Stimulated activated CD8-positive, alpha-beta memory T cell treated with anti-CD3 and anti-CD28 coated beads, Interleukin-4, amount 100 ng/mL, for 4 hours (primary cell): ENCODE measurements at places on chromosomes 4 and X.

DNA sequence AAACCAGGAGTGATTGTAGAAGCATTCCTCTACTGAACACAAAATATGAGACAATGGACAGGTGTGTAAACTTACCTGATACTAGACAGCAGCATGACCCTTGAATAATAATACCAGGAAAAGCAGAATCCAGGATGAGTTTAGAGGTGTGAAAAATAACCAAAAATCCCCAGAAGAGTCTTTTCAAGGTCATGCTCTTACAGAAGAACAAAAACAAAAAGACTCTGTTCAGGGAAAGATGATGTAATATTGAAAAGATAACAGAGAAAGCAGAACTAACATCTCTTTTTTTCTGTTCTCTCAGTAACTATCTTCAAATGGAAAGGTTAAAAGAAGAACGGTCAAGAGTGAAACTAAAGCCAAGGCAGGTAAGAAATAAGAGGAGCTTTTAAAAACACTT, 14.0 kb upstream of the ARHGAP10 start:
- DNase-seq = no peak

- no peak for DNase-seq
Measured at GRCh38 chr4:73822812-73823504, 13.5 kb upstream of the CXCL6 start.

- no peak for DNase-seq
Measured at GRCh38 chr4:70759126-70759525, 37.4 kb downstream of the RUFY3 start.

- DNase-seq = no peak
Measured at GRCh38 chr4:146550161-146550560, 28.4 kb upstream of the SLC10A7 start.

DNA sequence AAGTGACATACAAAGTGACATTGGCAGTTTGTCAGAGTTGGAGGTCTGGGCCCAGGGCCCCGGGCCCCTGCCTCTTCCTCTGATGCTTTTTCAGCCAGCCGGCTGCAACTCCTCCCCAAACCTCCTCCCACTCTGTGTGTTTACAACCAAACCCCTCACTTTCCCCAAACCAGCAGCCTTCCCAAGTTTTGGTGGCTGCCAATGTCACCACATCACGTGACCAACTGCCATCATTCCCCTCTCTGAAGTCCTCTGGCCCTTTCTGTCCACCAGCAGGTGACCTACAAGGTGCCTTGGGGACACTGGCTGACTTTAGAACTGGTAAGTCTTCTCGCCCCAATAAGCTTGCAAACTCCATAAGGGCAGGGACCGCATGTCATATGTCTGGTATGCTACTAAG, 357.7 kb downstream of the BCOR start:
- DNase-seq = no peak

- DNase-seq = no peak
Measured at GRCh38 chr4:2929469-2929868, 33.7 kb downstream of the NOP14 start.

DNA sequence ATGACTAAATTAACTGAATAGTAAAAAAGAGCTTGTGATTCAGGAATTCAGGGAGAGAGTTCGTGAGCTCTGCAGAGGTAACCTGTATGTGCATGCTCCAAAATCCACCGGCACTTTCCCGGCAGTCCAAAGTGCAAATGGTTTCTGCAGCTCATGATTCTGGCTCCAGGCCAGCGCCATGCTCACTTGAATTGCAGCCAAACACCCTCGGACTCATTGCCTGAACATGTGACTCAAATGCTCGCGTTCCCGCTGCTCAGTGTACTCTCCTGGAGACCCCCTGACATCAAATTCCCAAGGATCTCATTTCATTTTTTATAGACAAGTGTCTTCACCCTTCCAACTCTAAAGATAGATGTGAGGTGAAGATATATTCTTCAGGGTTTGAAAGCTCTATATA, 44.1 kb upstream of the SH3RF1 start:
- DNase-seq = no peak

- DNase-seq = no peak
Measured at GRCh38 chrX:101564651-101565050, 14.3 kb downstream of the ARMCX1 start.

DNA sequence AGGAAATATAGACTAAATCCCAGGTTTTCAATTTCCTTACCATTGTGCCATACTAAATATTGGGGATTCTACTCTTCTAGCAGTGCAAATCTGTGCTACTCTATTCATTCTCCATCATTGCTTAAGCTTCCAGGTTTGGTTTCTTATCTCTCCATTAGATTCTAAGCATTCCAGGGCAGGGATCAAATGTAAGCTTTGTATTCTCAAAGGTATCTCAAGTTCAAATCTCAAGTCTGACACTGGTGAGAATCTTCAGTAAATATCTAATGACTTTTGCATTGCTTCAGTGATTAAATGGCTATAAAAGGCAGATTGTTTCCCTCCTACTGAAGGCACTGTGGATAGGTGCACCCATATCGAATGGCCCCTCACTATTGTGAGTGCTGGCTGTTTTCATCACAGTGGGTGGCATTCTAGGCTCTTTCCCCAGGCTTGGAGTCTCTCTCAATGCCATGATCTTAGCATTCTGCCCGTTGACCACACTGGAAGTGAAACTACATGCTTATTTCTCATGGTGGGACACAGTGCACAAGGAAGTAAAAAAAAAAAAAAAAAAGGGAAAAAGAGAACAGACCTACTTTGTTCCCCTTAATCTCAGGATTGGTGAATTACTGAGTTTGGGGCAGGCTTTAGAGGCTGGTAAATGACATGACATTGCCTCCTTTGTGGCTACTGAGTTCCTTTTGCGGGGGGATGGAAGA, 28.7 kb downstream of the FAM9C start:
- no peak for DNase-seq

DNA sequence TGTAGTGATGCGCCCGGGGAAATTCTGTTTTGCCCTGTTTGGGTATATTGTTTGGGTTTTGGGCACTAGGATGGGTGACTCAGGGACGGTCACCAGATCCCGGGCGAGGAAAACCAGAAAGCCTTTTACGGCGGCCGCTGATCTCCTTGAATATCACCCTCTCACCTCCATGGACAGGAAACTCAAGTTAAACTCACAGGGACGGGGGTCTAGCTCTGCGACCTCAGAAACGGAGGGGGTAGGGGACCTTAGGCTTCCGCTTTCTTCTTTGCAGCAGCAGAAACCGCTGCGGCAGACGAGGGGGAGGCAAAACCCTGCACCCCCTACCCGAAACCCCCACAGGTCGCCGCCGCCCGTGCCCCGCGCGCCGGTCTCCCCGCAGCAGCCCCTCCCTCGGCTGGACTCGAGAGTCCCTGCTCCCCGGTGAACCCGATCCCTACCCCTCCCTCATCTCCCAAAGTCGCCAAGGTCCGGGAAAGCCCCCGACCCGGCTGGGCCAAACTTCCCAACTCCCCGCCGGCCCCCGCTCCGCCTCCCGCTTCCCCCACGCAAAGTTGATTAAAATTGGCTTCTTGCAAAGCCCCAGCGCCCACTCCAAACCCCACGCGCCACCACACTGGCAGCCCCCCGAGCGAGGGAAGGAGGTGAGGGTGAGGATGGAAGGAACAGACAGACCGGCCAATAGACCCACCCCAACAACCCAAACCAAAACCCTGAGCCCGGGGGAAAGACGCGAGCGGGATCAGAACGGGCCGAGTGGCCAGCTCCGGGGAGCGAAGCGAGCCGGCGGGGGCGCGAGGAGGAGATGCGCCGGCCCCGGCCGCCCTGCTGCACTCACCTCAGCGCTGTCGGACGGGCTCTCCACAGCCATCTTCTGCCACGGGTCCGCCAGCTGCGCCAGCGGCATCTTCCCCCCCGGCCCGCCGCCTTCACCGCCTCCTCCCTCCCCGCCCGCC, 705 bp downstream of the RPS6KA3 start:
- DNase-seq = no peak

GRCh38 chr4:127448986-127449385, 183.8 kb upstream of the INTU start:
- DNase-seq = no peak

DNA sequence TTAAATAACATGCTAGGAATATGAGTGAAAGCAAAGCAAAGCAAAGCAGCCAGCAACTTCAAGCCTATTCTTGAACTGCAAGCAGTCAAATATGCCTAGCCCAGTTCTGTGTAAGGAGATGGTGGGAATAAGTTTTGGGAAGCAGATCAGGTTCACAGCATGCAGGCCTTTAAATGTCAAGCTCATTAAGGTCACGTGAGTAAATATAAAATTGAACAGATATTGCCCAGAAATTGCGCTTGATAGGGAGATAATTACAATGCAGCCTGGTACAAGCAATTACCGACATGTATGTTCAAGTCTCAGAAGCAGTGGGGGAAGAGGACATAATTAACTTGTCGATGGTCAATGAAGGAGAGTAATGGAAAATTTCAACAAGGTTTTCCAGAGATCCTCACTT, 6.0 kb downstream of the GNPDA2 start:
- DNase-seq = no peak

- no peak for DNase-seq
Measured at GRCh38 chr4:69753686-69754085, 6.7 kb downstream of the SULT1B1 start.

DNA sequence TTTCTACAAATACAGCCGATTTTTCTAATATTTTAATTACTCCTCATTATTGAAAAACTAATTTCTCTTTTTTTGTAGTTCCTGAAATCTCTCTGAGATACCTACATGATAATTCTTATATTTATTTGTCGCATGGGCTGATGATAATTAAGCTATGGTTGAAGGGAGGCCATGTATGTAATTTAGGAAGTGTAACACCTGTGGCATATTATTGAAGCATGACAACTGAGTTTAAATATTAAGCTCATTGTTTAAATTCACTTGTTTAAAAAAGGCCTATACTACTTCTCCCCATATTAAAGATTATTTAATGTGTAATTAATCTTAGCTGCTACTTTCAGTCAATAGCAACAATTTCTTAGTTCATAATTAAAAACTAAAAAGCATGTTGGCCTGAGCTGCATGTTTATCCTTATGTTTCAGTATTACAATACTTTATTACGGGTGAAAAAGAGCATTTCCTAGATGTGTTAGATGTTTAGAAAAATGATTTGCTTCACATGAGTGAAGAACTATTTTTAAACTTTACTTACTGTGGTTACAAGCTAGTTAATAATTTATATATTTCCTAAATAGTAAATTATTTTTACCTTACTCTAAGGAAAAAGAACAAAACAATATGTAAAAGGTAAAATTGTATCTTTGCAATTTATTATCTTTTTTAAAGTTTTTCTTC, 122.4 kb downstream of the RAP1GDS1 start:
- no peak for DNase-seq

GRCh38 chrX:112761242-112762207, 79.1 kb downstream of the AMOT start:
- no peak for DNase-seq

DNA sequence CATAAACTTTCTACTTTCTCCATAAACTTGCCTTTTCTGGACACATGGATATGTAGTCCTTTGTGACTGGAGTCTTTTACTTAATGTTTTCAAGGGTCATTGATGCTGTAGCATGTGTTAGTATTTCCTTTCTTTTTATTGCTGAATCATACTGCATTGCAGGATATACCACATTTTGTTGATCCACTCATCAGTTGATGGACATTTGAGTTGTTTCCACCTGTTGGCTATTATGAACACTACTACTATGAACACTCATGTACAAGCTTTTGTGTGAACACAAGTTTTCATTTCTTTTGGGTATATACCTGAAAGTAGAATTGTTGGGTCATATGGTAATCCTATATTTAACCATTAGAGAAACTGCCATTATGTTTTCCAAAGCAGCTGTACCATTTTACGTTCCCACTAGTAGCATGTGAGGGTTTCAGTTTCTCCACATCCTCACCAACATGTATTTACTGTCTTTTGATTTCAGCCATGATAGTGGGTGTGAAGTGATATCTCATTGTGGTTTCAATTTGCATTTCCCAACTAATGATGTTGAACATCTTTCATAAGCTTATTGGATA, 26.3 kb upstream of the GPM6B start:
- no peak for DNase-seq

DNA sequence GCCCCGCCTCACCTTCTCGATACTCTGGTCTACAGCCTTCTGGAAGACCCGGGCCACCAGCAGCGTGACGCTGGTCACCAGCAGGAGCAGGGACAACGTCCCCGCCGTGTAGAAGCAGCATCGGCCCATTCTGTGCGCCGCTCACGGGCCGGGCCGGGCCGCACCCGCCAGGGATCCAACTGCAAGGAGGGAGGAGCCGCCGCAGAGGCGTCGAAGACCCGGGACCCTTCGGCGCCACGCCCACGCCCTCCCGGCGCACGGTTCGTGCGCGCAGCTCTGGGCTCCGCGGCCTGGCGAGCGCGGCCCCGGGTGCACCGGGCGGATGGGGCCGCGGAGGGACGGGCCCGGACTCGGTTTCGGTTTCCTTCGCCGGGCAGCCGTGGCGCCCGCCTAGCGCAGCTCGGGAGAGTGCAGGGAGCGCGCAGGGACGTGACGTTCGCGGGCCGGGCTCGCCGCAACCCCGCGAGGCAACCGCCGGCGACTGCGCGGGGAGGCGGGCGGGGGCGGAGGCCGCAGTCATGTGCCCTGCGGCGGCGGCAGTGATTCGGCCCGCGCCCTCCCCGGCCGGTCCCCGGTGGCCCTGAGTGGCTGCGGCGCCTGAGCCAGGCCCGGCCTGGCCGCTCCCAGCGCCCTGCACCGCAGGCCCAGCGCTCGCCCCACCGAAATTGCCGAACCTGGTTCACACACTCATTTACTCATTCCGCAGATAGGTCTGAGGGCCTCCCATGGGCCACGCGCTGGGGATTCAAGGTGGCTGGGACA, at the start of gene SCARB2:
SCARB2 (minus strand) TSS at position 410 of the 762 bp plus-strand sequence; CDS start at position 129, 281 bp downstream.
- DNase-seq = no peak

DNA sequence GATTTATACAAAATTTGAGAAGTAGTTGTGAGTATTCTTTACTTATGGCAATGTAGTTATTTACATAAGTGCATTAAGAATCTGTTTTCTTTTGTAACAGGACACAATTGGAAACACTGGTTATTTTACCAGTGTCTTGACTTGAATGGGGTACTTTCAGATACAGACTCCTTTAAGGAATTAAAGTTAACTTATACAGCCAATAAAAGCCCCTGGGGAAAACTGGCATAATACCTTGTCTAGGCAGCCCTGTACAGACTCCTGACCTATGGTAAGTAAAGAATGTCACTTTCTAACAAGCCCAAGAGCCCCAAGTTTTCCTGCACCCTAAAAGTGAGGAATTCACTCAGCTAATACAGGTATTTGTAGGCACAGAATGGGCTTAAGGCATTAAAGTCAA, 241.8 kb downstream of the CPXCR1 start:
- DNase-seq = no peak

GRCh38 chr4:186719925-186720694, 3.5 kb downstream of the FAT1 start:
- DNase-seq = no peak

DNA sequence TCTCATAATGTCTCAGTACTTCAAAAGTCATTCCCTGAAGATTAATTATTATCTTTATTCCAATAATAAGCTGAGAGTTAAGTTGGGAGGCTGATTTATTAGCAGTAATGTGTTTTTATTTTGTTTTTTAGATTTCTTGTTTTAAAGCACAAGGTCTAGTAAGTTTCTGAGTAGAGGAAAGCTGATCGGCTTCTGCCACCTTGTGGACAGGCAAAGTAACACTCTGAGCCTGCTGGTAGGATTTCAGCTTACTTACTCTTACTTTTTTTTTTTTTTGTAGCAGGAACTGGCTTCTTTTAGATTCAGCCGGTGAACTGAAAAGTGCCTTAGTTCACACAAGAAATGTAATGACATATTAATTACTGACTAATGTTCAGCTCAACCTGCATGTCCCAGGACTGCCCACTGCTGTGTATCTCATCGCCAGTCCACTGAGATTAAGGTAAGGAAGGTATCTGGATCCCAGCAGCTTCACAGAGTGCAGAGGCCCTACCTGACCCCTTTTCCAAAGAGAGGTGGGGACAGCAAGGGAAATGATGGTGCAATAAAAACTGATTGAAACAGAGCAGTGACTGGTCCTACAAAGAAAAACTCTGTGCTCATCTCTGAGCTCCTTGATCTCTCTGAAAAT, 126.5 kb downstream of the ADGRA3 start:
- no peak for DNase-seq
